ENCODE measurements at places on chromosomes 7 and 10. TPM values are rescaled to one million over a fixed set of nuclear protein-coding genes. Genes with fewer than 3 reads are reported as not detected.

Gene PRKG1
- total RNA-seq: 1.0 TPM

Gene GIMAP6
- total RNA-seq: not detected

Gene PDE6C
- total RNA-seq: not detected

Gene BZW2
- total RNA-seq: 74.5 TPM

Gene TMEM213
- not detected for total RNA-seq

Gene ZNF282
- 49.5 TPM for total RNA-seq

Gene HTR5A
- not detected for total RNA-seq

Gene CLRN3
- total RNA-seq: not detected

Gene MYO1G
- total RNA-seq: 0.34 TPM

Gene TMEM236
- 0.07 TPM for total RNA-seq

Gene BMPER
- 0.14 TPM for total RNA-seq

Gene ITGB8
- total RNA-seq: 7.9 TPM

Gene MUC12
- total RNA-seq: not detected

Gene FGFBP3
- 0.34 TPM for total RNA-seq

Gene TMEM139
- 8.3 TPM for total RNA-seq

Gene LUC7L2
- 75.5 TPM for total RNA-seq

Gene TRPV6
- total RNA-seq: not detected

Gene SLC13A1
- total RNA-seq: not detected

Gene HOXA9
- total RNA-seq: not detected

Gene AKR1E2
- total RNA-seq: 3.8 TPM

Gene ZNF239
- total RNA-seq: 4.2 TPM

Gene TUBAL3
- 0.36 TPM for total RNA-seq

Gene CAV1
- 483 TPM for total RNA-seq

Gene ABCB8
- 19.5 TPM for total RNA-seq

Gene GTF2IRD2
- total RNA-seq: 2.4 TPM

Gene EEPD1
- total RNA-seq: 2.1 TPM

Gene OR2A7
- total RNA-seq: 1.6 TPM

Gene OIT3
- total RNA-seq: 0.14 TPM

Gene SLC16A12
- 0.14 TPM for total RNA-seq

Gene SLC18A3
- total RNA-seq: not detected

Gene GRM8
- total RNA-seq: not detected

Gene DBNL
- total RNA-seq: 104 TPM

Gene ODAD2
- total RNA-seq: 0.28 TPM

Gene CPA2
- total RNA-seq: not detected

Gene AGBL3
- total RNA-seq: 1.0 TPM

Gene PRKAR2B
- total RNA-seq: not detected

Gene ACSM6
- not detected for total RNA-seq

Gene SND1
- total RNA-seq: 200 TPM

Gene NPFFR1
- not detected for total RNA-seq

Gene VWDE
- total RNA-seq: 3.1 TPM

Gene BHLHA15
- total RNA-seq: 9.9 TPM

Gene PLXDC2
- total RNA-seq: 5.5 TPM

Gene PKD2L1
- total RNA-seq: not detected

Gene CALCR
- not detected for total RNA-seq

Gene CELF2
- 5.5 TPM for total RNA-seq

Gene KIAA1217
- 5.5 TPM for total RNA-seq

Gene NPSR1
- not detected for total RNA-seq

Gene SCD
- total RNA-seq: 258 TPM

Gene SYT15
- 0.14 TPM for total RNA-seq

Gene SPACDR
- 0.34 TPM for total RNA-seq

Gene HYAL4
- total RNA-seq: 0.14 TPM

Gene PON1
- not detected for total RNA-seq

Gene GET4
- 44.1 TPM for total RNA-seq

Gene TAS2R5
- 4.4 TPM for total RNA-seq
